ENCODE measurements at places on chromosomes 1 and 21.

- DNase-seq: no peak
Measured at GRCh38 chr1:202101184-202101583, 21.5 kb upstream of the GPR37L1 start.

GRCh38 chr1:87765681-87766070 is 437.0 kb downstream of the LMO4 start:
- no peak for DNase-seq

GRCh38 chr1:220811695-220812094 is 25.0 kb downstream of the MTARC1 start:
- DNase-seq: no peak

GRCh38 chr21:42093991-42094421 is 22.9 kb downstream of the UMODL1 start:
- no peak for DNase-seq

GRCh38 chr1:109444346-109444745 is 18.1 kb upstream of the PSMA5 start:
- DNase-seq: no peak

- no peak for DNase-seq
Measured at GRCh38 chr1:184362876-184363275, 24.0 kb upstream of the C1orf21 start.

DNA sequence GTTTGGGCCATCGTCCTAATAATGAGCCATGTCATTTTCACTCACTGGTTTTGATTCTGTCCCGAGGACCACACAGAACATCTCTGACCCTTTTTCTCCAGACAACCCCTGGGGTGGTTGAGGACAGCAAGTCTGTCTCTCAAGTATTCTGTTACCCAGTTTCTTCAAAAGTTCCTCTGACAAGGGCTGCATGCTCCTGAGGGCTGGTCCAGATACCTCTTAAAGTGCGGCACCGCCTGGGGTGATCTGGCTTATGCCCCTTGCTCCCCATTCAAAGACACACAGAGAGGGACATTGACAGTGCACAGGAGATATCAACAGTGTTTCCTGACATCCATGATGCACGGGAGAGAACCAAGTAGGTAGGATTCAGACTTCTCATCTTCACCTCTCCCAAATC is 132.9 kb upstream of the EDN2 start:
- DNase-seq: no peak

- DNase-seq: no peak
Measured at GRCh38 chr1:161723459-161724141, 2.3 kb downstream of the FCRLB start.

- DNase-seq: no peak
Measured at GRCh38 chr1:119253366-119253765, 112.9 kb upstream of the WARS2 start.

DNA sequence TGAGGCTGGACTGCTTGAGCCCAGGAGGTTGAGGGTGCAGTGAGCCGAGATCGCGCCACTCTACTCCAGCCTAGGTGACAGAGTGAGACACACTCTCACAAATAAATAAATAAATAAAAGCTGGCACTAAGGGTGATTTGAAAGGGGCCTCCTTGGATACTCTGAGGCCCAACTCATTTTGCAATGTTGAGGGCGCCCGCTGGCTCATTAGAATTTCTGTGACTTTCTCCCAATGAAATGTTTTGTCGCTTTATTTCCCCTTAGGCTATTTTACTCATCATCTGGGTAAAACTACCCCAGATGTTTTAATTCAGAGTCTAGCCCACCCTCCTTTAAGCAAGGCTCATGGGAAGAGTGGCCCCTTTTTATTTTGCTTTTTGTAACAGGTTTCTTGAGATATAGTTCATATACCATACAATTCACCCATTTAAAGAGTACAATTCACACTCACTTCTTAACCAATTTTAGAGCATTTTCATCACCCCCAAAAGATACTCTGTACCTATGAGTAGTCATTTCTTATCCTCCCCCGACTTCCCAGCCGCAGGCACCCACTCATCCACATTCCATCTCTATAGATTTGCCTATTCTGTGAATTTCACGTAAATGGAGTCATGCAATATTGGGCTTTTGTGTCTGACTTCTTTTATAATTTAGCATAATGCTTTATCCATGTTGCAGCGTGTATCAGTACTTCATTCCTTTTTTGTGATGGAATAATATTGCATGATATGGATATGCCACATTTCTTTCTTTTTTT is 259.1 kb downstream of the KAZN start:
- DNase-seq: no peak

- no peak for DNase-seq
Measured at GRCh38 chr21:36756527-36756926, 57.6 kb downstream of the SIM2 start.

DNA sequence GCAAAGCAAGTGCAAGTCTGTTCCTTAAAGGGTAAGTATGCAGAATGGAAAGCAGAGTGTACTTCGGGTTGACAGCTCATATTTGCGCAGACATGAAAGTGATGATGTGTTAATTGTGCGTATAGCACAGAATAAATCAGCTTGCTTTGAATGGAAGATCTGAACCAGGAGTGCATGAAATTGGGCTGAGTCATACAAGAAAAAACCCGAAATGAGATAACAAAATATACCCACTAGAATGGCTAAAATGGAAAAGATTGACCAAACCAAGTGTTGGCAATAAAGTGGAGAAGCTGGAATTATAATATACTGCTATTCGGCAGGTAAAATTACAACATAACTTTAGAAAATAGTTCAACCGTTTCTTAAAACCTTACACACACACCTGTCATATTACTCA is 28.5 kb downstream of the CR1L start:
- no peak for DNase-seq

- no peak for DNase-seq
Measured at GRCh38 chr1:190049314-190049713, 428.4 kb downstream of the BRINP3 start.

- DNase-seq: no peak
Measured at GRCh38 chr1:29358183-29358582, 121.9 kb downstream of the PTPRU start.

GRCh38 chr1:83781667-83782066 is 217.3 kb downstream of the TTLL7 start:
- DNase-seq: no peak

DNA sequence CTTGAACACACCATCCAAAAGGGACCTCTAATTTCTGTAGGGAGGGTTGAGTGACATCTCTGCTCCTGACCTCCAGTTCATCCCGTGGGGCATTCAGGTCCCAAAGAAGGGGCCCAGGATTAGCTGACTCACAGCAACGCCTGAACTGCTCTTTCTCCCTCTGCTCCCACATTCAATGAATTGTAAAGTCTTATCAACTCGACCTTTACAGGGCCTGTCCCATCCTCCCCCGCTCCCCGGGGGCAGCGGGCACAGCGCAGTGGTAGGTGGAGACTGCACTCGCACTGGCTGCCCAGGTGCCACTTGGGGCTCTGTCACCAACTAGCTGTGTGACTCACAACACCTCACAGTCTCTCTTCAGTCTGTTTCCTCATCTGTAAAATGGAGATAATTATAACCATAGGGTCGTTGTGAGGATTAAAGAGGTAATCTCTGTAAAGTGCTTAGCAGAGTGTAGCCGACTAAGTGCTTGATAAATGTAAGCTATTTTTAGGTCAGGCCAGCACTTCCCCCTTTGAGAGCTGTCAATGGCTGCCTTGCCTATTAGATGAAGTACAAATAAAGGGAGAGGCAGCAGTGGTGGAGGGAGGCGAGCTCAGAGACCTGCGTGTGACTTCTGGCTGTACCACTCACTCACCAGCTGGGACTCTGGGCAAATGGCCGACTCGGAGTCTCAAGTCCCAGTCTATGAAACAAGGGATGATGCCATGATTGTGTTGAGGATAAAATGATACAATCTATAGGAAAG is 637 bp upstream of the MYBPHL start:
- no peak for DNase-seq

DNA sequence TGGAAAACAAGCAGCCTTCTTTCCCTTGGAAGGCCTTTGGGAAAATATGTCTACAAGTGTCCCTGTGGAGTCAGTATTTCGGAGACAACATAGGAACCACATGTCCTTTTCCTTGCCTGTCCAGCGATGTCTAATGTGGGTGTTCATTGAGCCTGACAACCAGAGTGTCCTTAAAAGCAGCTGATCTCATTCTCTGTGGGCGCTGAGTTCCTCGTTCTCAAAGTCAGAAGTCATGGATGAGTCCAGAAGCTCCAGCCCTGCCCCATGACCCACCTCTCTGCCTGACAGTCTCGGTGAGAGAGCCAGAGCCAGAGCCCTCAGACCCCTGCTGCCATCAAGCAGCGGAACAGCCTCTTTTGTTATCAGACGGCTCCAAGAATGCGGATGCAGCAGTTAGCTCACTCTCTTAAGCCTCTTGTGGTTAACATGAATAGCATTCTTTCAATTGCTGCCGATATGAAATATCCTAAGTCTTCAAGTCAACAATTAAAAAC is 329.2 kb downstream of the TGFB2 start:
- DNase-seq: no peak

DNA sequence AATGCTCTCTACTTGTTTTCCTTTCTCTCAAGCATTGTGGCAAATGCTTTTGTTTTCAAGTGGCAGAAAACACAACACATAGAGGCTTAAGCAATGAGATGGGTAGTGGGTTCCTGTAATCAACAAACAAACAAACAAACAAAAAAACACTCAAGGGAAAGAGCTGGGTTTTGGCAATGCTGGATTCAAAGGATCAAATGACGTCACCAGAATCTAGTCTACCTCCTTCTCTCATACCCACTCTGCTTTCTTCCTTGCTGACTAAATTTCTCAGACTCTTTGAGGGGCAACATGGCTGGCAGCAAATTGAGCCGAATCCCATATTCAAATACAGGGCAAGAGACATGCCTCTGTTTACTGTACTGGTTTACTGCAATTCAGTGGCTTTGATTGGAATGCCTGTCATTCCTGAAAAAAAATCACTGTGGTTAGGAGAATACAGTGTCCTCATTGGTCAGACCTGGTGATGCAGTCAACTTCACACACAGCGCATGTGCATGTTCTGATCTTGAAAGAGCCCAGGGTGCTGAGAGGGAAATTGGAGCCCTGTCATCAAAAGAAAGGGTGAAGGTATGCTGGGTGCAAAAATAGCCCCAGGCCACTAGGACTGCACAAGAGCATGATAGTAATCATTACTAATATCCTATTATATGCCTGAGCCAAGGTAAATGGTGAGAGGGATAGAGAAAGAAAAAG is 356.2 kb downstream of the KCTD3 start:
- no peak for DNase-seq

- DNase-seq: no peak
Measured at GRCh38 chr21:42169758-42170157, 49.2 kb upstream of the ABCG1 start.

DNA sequence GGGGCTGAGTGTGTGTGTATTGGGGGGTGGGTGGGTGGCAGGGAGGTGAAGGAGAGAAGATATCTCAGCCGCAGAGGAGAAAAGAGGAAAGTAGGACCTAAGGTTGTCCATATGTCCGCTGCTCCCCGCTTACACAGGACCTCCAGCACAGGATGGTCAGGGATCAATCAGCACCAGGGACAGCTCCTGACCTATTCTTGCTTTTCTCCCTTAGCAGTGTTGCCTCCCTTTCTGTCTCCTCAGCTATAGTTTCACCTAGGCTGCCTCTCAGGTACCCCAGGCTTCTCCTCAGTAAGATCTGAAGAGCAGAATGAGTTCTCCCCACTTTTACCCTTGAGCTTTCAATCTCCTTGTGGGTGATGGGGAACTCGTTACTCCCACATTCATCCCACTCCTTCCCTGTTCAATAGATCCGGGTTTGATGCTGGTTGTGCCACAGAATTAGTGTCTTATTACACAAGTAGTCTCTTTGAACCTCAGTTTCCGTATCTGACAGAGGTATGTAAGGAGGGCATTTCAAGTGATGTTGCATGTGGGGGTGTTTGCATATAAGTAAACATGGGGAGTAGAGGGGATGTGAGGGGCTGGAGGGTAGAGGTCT is 1.4 kb upstream of the DPH2 start:
- DNase-seq: no peak

- DNase-seq: no peak
Measured at GRCh38 chr1:228348708-228349467, 57.7 kb downstream of the TRIM11 start.

DNA sequence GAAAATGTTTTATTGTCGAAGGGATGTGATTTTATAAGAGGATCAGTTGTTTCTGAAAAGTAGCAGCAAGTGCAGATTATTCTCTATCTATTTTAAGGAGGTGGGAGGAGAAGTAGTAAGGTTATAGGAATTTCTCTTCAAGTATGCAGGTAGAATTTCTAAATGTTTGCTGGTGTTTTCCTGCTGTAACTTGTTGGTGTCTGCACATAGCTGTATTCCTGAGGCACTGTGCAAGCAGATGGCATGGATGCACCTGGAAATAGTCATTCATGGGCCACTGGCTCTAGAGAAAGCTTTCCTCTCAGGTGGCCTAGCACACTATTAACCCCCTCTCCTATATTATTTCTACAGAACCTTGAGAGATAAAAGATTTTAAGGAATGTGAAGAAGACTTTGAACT is 30.3 kb upstream of the PODN start:
- DNase-seq: no peak

- DNase-seq: no peak
Measured at GRCh38 chr1:81617308-81617967, 183.3 kb upstream of the ADGRL2 start.

DNA sequence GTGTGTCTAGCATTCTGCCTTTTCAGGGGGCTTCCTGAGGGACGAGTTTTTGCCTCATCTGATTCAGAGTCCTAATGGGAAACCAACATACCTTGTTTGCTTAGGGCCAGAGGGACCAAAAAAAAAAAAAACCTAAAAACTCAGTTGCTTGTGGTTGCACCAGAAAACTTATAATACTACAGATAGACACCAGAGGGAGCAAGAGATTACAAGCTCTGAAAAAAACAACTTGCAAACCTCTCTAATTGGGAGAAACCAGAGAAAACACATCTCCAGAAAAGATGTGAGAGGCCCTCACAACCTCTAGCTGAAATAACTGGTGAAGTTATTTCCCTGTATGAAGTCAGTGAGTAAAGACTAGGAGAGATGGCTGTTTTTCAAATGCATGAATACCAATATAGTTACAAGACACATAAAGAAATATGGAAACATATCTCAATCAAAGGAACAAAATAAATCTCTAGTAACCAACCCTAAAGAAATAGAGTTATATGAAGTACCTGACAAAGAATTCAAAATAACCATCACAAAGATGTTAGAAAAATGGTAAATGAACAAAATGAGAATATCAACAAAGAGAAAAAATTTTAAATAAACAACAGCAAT is 233.7 kb upstream of the NFIA start:
- no peak for DNase-seq

DNA sequence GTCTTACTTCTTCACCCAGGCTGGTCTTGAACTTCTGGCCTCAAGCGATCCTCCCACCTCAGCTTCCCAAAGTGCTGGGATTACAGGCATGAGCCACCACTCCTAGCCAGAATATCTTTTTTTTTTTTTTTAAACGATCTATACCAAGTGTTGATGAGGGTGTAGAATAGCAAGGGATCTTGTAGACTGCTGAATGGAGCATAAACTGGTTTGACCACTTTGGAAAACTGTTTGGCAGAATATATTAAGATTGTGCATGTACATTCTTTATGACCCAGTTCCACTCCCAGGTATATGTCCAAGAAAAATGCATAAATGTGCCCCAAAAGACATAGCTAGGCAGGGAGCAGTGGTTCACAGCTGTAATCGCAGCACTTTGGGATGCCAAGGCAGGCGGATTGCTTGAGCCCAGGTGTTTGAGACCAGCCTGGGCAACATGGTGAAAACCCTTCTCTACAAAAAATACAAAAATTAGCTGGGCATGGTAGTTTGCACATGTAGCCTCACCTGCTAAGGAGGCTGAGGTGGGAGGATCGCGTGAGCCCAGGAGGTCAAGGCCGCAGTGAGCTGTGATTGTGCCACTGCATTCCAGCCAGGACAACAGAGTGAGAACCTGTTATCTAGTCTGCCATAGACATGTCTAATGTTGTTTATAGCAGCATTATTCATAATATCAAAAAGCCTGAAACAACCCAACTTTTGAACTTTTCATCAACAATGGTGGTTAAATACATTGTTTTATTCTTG is 184.0 kb downstream of the VPS13D start:
- DNase-seq: no peak
